Right cardiac atrium (tissue), 5 donors: ENCODE measurements at places on chromosomes 11 and 22. TPM values are rescaled to one million over a fixed set of nuclear protein-coding genes. Genes with fewer than 3 reads are reported as not detected.

DNA sequence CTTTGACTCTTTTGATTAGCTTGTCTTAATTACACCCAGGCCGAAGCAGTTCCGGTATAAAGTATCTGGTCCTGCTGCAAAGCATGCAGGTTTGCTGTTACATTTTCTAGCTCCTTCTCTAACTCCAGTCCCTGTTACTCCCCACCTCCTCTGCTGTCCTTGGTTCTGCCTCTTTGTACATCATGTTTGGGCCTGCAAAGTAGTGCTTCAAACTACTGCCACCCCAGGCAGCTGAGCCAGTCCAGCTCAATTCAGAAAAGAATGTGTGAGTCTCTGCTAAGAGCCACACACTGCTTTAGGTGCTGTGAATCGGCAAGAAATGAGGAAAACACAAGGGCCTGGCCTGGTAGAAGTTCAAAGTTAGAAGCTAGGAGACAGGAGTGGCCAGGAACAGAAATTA, 136.0 kb downstream of the SERGEF start:
- DNase-seq = no peak

- DNase-seq = no peak
Observed at GRCh38 chr11:109939166-109939810, 153.9 kb upstream of the ZC3H12C start.

DNA sequence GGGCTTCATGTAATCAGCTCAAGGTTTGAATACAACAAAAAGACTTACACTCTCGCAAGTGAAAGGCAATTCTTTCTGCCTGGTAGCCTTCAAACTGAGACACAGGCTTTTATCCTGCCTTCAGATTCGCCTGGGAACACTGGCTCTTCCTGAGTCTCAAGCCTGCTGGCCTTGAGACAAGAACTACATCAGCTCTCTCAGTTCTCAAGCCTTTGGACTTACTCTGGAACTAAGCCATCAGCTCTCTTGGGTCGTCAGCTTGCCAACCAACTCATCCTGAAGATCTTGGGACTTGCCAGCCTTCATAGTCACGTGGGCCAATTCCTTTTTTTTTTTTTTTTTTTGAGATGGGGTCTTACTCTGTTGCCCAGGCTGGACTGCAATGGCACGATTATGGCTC, 35.7 kb upstream of the LRRC10B start:
- DNase-seq = peak; percentile 73

CRELD2 gene
- 40.0 TPM for total RNA-seq

- peak; percentile 72 for DNase-seq
Observed at GRCh38 chr11:396948-397548, 3.0 kb downstream of the PKP3 start.

DNA sequence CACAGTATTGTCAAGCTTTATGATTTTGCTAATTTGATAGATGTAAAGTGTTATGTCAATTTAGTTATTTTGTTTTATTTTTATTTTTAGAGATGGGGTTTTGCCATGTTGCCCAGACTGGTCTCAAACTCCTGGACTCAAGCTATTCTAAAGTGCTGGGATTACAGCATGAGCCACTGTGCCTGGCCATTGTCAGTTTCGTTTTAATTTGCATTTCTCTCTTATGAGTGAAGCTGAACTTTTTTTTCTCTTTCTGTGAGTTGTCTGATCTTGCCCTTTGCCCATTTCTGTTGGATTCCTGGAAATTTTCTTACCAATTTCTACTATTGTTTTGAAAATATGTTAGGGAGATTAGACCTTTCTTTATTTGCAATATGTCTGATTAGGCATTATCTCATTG, 15.5 kb downstream of the NEU3 start:
- DNase-seq = no peak

GRCh38 chr11:61635787-61636186, 44.4 kb upstream of the DAGLA start:
- no peak for DNase-seq

DNA sequence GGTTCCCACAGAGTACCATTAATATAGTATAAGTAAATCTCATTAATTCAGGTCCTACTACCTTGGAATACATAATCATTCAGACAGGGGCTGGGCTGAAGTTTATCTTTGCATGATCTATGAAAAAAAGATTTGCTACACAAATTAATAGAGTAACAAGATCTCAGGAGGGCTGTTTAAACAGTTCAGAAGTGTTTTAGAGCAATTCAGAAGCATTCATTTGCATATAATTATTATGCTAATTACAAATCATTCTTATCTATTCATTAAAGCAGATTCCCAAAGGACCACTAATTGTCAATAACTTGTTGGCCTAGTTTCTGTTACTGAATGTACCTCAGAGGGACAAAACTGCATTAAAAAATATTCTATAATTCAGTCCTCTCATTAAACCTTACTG, 40.5 kb downstream of the PITPNB start:
- DNase-seq = no peak

ACTN3 gene
- not detected for total RNA-seq

PKDREJ gene
- total RNA-seq = 0.06 TPM

TRPC6 gene
- total RNA-seq = 0.26 TPM

GRCh38 chr11:119195680-119196079, 10.4 kb downstream of the NHERF4 start:
- DNase-seq = peak; percentile 75

DNA sequence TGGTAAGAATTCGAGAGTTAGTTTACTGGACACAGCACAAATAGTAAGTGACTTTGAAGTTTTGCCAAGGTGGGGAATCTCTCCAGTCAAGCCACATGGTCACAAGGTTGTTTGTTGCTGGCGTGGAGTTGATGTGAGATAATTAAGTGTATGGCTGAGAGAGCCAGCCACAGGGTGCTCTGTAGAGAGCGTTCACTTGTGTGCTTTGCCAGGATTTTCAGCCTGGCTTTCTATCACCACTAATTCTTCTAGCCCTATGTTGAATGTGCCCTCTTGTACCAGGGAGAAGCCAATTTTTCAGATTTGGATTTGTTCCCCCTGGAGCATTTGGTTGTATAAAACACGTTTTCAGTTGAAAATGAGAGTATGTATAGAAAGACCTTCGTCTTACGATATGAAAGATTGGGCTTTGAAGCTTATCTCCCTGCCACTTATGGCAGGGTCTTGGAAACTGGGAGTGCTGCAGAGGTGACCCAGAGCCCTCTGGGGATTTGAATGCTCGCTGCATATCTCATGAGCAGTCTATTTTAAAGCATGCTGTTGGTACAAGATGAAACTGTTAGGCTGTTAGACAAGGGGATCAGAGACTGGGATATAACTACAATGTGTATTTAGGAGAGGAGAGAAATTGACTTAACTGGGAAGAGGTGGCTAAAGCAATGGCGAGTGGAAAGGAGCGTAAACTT, 28.6 kb downstream of the CSRP3 start:
- DNase-seq = no peak

NCR3LG1 gene
- total RNA-seq = 3.1 TPM

- no peak for DNase-seq
Observed at GRCh38 chr11:128483211-128483788, 104.1 kb downstream of the ETS1 start.

DNA sequence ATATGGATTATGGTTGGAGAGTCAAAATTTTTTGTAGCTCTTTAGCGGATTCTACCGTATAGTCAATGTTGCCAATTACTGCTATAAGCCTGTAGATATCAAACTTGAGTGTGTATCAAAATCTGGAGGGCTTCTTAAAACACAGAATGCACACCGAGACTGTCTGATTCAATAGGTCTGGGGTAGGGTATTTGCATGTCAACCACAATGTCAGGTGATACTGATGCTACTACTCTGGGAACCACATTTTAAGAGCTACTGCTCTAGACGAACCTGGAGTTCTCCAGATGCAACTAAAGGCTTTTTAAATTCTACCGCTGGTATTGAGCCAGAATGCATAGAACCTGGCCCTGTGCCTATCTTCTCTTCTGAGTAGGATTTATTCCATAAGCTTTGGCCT, 15.8 kb upstream of the MS4A4A start:
- DNase-seq = no peak

DNA sequence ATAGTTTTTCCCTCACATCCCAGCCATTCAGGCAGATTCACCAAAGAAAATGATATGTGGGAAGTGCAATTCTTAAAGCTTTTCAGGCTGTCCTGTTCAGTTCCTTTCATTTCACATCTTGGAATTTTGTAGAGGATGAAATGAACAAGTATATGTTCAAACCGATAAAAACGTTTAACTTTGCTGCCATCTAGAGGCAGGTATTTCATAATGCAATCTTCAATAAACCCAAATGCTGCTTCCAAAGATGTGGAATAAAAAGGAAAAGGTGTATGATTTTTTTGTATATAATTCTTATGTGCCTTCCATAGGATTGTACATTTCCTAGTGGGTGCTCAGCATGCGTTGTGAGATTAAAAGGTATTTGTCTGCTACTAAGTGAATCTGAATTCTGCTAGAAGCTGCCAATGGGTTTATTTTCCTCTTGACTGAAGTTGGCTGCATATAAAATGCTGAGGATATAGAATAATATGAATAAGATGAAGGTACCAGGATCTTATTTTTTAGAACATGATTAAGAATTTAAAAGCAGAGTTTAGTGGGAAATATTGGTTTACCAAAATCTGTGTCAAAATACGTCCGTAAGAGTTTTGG, 199.3 kb downstream of the PGR start:
- no peak for DNase-seq

OR52N4 gene
- not detected for total RNA-seq

DNA sequence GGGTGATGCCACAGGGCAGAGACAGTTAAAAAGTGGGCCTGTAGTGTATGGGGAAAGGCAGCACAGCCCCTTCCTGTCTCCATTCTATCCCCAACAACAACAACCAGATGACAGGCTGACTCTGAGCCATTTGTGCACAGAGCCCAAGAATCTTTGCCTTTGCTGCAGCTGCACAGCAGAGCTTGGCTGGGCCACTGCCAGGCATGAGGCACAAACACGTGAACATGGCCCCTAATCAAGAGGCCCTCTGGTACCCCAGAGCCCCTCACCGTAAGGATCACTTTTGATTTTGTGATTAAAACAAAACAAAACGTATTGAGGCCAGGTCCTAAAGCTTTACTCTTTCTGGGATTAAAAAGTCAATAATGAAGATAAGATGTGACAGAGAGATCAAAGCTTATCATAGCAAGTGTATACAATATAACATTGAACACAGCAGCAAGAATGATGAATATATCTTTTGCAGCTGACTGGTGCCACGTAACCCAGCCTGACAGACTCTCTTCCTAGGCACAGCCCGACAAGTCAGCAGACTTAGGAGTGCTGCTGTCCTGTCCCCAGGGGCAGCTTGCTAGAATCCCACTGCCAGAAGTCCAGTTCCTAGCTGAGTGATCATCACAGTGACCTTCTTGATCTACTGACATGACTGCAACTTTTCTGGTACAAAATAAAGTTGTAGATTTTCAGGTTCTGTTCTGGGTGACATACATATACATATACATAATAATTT, 117.8 kb downstream of the SERGEF start:
- peak; percentile 20 for DNase-seq

DNA sequence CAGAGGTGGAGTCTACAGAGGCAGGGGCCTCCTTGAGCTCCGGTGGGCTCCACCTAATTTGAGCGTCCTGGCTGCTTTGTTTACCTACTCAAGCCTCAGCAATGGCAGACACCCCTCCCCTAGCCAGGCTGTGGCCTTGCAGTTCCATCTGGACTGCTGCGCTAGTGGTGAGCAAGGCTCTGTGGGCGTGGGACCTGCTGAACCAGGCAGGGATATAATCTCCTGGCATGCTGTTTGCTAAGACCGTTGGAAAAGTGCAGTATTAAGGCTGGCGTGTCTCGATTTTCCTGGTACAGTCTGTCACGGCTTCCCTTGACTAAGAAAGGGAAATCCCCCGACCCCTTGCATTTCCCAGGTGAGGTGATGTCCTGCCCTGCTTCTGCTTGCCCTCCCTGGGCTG, 77.7 kb downstream of the GDPD4 start:
- no peak for DNase-seq

ABCG4 gene
- 0.86 TPM for total RNA-seq

DNA sequence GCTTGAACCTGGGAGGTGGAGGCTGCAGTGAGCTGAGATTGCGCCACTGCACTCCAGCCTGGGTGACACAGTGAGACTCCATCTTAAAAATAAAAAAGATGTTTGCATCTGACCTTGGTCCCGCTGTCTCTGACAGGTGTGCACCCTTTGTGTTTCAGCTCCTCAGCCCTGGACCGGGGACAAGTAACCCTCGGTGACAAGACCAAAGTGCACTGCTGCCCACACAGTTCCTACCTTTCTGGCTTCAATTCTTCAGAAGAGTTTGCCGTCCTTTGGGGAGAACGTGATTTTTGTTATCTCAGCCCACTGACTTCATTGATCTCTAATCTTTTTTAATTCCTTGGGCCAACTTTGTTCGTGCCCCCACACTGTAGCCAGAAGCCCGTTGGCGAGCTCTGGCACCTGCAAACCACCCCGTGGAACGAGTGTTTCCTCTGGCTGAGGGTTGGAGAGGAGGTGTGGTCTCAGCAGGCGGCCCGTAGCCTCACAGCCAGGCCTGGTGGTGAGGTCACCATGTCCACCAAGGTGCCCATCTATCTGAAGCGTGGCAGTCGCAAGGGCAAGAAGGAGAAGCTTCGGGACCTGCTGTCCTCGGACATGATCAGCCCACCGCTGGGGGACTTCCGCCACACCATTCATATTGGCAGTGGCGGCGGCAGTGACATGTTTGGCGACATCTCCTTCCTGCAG, 5.9 kb downstream of the CDC42EP2 start:
- no peak for DNase-seq

GRCh38 chr22:26927821-26928220, 270.4 kb downstream of the MIAT start:
- no peak for DNase-seq

MUC2 gene
- not detected for total RNA-seq

- DNase-seq = no peak
Observed at GRCh38 chr22:30882184-30882717, 86.3 kb downstream of the MORC2 start.

DNA sequence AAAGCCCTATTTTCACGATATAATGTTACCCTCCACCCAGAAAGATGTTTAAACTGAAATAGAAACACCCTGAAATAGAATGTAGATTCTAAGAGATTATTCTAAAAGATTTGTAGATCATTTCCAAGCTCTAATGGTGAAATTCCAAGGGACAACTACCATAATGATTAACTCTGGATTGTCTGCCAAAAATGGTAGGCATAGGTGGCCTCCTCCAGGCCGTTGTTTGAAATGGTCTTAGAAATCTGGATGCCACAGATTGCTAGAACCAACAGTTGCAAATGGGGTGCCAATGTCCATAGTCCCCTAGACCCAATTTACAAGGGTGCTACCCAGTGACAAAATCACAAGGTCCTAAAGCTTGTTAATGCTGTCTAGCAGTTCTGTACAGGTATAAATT, 6.7 kb upstream of the SLC6A5 start:
- no peak for DNase-seq

APOL3 gene
- 33.1 TPM for total RNA-seq

TMEM184B gene
- total RNA-seq = 55.8 TPM

GRCh38 chr11:112932593-112932992, 28.6 kb upstream of the NCAM1 start:
- DNase-seq = no peak

OR4A47 gene
- not detected for total RNA-seq
